Activated CD4-positive, alpha-beta T cell treated with anti-CD3 and anti-CD28 coated beads, Interleukin-2, amount 50 U/mL, for 16 hours (primary cell): ENCODE measurements at places on chromosomes 11 and 22.

GRCh38 chr22:30922151-30922611 lies 46.4 kb downstream of the MORC2 start:
- peak; percentile 69 for DNase-seq

DNA sequence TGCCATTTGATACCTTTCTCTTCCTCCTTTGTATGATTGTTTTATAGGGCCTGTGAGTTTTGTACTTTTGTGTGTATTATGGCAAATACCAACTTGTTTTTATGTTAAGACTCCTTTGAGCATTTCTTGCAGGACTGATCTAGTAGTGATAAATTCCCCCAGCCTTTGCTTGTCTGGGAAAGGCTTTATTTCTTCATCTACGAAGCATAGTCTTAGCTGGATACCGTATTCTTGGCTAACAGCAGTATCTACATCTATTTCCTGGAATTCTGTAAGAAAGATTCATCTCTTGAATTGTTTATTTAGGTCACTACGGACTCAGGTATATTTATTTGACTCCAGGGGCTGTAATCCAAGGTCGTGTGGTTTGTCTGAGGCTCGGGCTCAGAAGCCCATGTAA lies 6.0 kb upstream of the NDUFS8 start:
- DNase-seq: no peak

DNA sequence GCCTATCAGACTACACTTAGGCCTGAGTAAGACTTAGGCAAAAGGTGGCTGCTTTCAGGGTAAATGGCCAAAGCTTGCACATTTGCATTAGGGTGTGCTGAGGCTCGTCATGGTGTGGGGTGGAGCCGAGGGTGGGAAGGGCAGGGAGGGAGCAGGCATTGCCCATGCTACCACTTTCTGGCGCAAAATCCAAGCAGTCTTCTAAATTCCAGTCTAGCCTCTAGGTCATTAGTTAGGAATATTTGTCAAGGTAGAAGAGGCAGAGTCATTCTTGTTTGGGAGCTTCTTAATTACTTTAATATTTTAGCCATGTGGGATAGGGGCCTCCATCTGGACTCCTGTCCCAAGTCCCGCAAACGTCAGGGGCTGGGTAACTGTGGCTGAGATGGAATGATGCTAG lies 28.6 kb downstream of the SCUBE1 start:
- DNase-seq: no peak

DNA sequence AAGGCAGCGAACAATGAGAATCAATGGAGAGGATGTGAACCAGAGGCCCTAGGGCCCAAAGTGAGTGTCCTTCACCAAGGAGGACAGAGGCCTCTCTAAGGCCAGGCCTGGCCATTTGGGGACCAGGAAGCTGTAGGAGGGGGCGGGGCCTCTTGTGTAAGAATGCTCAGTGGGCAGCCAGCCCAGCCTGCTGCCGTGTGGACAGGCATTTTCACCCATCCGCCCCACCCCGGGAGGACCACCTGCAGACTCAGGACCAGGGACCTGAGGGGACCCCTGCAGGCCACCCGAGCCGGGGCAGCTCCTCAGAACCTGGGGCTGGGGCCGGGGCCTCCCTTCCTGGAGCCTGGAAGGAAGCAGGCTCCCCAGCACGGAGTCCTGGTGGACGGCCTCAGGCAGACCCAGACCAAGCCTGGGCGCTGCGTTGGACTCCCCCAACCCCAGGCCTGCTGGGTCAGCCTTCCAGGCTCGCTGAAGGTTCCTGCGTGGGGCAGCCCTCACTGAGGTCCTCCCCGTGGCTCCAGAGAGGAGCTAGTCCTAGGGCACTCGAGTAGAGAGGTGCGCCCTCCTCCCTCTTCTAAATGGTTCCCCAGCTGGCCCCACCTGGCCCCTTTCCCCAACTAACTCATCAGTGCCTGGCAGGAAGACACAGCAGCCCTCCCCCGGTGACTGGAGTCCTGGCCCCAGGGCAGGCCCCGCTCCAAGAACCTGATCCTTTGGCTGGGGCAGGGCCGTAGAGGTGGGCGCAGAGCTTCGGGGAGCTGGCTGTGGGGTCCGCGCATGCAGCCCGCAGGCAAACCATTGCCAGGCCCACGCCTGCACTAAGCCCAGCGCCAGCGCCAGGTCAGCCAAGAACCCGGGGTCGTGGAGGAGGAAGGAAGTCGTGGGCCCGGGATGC lies 1.5 kb upstream of the TRABD start:
- no peak for DNase-seq

DNA sequence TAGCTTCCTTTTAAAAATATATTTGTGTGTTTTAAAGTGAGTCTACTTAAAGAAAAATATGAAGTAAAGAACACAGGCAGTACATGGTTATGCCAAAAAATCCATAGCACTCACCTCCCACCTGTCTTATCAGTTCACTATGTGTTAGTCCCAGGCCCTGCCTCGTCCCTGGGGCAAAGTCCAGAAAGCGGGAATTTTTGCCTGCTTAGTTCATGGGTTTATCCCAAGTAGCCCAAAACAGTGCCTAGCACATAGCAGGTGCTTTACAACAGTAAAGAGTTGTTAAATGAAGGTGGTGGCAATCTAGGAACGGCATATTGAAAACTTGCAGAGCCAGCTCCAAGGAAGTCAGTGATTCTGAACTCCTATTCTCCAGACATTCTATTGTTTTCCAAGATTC lies 154.0 kb downstream of the MN1 start:
- no peak for DNase-seq

DNA sequence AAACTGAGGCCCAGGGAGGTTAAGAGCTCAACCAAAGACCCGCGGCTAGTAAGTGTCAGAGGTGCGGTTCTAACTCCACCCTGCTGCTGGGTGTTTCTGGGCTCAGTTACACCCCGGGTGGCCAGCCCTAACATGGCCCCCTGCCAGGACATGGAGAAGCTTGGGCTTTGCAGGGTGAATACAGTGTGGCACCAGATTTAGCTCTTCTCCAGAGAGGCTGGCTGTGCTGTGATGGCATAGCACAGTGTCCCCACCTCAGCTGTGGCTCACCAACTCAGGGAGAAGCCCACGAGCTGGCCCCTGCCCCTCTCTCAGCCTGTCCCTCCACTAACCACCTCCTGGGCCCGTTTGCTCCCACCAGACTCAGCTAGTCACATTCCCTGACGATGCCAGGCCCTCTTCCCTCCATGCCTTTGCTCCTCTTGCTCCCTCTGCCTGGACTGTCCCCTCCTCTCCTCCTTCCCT lies 7.0 kb downstream of the UCP3 start:
- no peak for DNase-seq

GRCh38 chr22:19784384-19785175 lies 24.0 kb downstream of the TBX1 start:
- no peak for DNase-seq

- DNase-seq: no peak
Measured at GRCh38 chr22:30318799-30319419, 7.8 kb downstream of the TBC1D10A start.

DNA sequence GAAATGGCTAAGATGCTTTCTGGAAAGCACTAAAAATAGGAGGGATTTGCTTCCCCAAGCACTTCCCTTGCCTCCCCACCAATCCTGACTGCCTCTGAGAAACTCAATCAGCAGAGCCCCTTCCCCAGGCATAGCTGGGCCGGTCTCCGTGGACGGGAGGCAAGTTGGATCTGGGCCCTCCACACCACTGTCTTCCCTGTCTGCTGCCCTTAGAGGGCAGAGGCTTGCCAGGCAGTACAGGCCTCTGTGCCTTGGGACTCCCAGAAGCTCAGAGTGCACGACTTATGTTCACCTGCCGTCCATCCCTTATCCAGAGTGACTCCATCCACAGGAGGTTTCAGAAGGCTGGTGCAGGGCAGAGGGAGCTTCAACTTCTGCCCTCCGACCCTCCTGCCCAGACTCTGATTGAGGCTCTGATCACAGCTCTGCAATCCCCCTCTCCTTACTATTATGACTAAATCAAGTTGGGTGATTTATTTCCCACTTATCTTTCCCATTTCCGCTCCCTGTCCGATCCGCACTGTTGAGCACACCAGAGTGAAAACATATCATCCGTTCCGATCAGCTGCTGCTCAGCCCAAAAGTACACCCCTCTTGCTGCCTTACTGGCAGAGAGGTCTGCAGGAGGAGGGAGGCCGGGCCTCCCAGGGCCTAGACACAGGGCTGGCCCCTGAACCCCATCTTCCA lies 71.8 kb downstream of the DSCAML1 start:
- DNase-seq: no peak

DNA sequence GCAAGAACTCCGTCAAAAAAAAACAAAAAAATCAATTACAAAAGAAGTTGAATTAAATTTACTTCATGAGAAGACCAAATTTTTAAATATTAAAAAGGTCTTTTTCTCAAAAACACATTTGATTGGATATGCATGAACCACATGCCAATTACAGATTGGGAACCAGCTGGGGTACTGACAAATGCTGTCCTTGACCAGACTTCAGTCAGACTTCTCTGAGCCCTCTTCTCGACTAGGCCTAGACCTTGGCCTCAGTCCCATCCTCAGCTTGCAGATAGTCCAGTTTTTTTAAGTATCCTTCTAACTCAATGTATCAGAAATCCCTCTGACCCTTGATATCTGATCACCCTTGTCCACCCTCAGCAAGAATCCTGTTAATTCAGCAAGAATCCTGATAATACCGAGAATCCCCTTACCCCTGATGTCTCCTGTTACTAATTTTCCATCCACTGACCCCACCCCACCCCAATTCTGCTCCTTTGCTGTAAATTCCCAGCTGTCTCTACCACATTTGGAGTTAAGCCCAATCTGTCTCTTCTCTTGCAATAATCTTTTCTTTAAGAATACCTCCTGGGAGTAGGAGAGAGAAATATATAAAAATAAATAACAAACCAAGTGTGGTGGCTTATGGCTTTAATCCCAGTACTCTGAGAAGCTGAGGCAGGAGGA lies 30.9 kb downstream of the OR4D9 start:
- no peak for DNase-seq

- peak; percentile 60 for DNase-seq
Measured at GRCh38 chr11:128720522-128720985, 26.7 kb downstream of the FLI1 start.

GRCh38 chr11:86047275-86047991 lies 21.5 kb downstream of the PICALM start:
- DNase-seq: peak; percentile 86

DNA sequence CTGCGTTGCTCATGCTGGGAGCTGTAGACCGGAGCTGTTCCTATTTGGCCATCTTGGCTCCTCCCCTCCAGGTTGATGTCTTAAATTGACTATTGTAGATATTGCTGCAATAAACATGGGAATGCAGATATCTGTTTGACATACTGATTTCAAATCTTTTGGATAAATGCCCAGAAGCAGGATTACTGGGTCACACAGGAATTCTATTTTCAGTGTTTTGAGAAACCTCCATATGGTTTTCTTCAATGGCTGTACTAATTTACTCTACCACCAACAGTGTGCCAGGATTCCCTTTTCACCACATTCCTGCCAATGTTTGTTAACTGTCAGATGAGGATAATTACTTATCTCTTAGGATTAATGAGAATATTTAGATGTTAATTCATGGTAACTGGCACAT lies 467.0 kb downstream of the LUZP2 start:
- no peak for DNase-seq

DNA sequence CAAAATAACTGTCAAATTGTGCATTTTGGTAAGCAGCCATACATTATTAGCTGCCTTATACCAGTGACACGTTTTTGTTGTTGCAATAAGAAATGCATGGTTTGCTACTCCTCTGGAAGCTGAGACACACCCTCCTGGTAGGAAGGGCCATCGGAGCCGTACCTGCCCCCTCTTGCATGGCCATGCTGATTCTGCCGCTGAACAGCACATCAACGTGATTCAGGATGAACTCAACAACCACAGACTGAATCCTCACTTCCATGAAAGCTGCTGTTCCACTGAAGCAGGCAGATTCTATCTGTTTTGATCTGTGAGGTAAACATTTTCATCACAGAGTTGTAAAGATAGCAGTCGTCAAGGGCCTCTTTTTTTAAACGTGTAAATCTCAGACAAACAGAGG lies 38.6 kb upstream of the TP53AIP1 start:
- DNase-seq: no peak

DNA sequence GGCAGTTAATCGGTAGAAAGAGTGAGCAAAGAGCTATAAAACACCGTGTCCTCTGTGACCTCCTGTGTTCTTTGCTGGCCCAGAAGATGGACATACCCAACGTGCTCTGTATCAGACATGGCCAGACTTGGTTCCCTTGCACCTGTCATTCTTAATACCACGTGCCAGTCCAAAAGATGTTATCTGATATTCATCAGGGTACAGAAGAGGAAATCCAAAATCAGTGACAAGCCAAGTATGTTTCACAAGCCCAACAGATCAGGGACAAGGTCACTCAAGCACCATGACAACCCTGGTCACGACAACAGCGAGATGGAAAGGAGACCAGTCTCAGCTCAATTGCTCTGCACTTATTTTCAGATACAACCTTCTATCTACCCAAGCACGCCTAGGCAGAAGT lies 3.4 kb downstream of the LRP4 start:
- DNase-seq: no peak

GRCh38 chr11:4957396-4957795 lies 1.9 kb upstream of the OR51A2 start:
- DNase-seq: no peak

GRCh38 chr22:49589301-49589700 lies 238.4 kb downstream of the BRD1 start:
- DNase-seq: no peak

DNA sequence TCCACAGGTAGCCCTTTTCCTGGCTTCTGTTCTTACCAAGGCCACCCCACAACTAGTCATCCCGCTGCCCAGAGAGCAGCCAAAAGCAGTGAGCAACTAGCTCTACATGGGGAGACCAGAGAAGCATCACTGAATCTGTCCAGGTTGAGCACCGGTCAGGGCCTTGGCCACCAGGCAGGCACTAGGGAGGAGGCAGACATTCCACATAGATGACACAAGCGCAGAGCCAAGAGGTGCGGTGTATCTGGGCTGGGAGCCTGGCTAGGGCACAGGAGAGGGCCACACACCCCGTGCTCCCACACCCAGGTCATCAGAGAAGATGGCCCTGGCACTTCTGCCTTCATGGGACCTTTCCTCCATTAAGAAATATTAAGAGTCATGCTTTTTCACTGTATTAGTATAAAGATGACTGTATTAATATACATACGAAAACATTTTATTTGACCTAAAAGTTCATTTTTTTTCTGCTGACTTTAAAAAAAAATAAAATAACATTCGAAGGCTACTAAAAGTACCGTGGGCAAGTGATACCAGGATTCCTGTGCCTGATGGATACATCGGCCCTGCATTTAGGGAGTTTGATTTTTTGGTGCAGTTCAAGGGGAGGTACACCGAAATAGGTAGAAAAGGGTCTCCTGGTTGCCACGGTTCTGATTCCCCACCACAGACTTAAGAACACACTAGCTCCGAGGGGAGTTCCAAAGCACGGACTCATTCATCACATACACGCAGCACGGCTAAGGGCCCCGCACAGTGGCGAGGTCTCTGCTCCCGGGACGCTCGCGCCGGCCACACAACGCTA lies 1.2 kb downstream of the DGCR2 start:
- DNase-seq: no peak

DNA sequence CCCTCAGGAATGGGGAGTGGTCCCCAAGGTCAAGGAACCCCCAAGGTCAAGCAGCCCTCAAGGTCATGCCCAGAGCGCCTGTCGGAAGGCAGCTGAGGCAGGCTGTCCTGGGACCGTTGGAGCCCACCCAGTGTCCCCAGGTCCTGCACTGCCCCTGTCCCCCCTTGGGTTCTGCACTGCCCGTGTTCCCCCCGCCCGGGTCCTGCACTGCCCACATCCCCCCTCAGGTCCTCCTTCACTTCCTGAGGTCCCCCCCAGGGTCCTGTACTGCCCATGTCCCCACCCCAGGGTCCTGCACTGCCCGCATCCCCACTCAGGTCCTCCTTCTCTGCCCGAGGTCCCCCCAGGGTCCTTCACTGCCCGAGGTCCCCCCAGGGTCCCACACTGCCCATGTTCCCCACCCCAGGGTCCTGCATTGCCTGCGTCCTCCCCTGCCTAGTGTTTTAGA lies 1073.0 kb downstream of the BRD1 start:
- DNase-seq: no peak

- DNase-seq: peak; percentile 80
Measured at GRCh38 chr11:35391922-35392688, 27.3 kb downstream of the SLC1A2 start.
